ENCODE measurements at places on chromosomes 13 and 19.

- DNase-seq, result no peak
Observed at GRCh38 chr13:78826936-78827335, 168.0 kb upstream of the OBI1 start.

DNA sequence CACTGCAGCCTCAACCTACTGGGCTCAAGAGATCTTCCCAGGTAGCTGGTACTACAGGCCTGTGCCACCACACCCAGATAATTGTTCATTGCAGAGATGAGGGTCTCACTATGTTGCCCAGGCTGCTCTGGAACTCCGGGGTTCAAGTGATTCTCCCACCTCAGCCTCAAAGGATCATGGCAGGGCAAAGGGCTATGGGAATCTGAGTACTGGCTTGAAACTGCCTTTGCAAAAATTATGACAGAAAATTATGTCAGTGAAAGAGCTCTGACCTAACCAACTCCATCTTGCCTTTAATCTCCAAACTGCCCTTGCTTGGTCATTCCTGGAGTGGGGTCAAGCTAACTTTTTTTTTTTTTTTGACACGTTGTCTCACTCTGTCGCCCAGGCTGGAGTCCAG, 1.3 kb upstream of the DNASE2 start:
- DNase-seq, result no peak

GRCh38 chr19:35789195-35789977, 14.0 kb downstream of the ARHGAP33 start:
- DNase-seq, result no peak

- no peak for DNase-seq
Observed at GRCh38 chr13:50731400-50731799, 112.1 kb downstream of the DLEU7 start.

- peak; percentile 48 for DNase-seq
Observed at GRCh38 chr13:103188713-103189326, 122.6 kb upstream of the SLC10A2 start.

DNA sequence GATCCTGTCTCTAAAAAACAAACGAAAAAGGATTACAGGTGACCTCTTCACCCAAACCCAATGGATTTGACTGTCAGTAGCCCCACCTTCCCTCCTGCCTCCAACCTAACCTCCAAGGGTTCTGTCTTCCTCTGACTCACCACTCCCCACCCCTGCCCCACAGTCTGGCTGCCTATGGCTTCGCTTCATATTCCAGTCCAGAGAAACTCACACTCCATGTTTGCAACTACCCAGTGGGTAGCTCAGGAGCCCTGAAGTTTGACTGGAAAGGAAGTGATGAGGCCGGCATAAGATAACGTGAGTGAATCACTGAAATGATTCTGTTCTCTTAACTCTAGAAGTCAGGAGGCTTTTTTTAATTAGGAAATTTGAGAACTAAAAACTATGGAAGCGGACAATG, 303.9 kb downstream of the FOXO1 start:
- no peak for DNase-seq

DNA sequence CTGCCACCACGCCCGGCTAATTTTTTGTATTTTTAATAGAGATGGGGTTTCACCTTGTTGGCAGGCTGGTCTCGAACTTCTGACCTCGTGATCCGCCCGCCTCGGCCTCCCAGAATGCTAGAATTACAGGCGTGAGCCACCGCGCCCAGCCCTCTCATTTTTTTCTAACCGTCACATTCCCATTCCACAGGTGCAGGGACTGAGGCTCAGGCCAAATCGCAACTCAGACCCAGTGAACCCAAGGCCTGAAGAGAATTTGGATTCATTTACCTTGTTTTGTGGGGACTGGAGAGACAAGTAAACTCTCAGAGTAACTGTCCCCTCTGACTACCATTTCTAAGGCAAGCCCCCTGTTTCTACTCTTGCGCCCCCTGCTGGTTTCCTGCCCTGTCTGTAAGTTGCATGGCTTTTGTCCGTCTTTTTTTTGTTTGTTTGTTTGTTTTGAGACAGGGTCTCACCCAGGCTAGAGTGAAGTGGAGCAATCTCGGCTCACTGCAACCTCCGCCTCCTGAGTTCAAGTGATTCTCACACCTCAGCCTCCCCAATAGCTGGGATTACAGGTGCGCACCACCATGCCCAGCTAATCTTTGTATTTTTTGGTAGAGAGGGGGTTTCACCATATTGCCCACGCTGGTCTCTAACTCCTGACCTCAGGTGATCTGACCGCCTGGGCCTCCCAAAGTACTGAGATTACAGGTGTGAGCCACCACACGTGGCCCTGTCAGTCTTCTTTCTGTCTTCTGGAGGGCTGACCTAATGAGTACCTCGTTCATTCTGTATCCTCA, 2.3 kb upstream of the STRN4 start:
- DNase-seq, result peak; percentile 78

Data from cardiac muscle cell (in vitro differentiated cells and primary cell).